Activated T-cell treated with anti-CD3 and anti-CD28 coated beads, Interleukin-2, amount 50 U/mL, for 4 hours (primary cell): ENCODE measurements at places on chromosomes 6 and 20. TPM values are rescaled to one million over a fixed set of nuclear protein-coding genes. Genes with fewer than 3 reads are reported as not detected.

Gene OPN5
- not detected for total RNA-seq

DNA sequence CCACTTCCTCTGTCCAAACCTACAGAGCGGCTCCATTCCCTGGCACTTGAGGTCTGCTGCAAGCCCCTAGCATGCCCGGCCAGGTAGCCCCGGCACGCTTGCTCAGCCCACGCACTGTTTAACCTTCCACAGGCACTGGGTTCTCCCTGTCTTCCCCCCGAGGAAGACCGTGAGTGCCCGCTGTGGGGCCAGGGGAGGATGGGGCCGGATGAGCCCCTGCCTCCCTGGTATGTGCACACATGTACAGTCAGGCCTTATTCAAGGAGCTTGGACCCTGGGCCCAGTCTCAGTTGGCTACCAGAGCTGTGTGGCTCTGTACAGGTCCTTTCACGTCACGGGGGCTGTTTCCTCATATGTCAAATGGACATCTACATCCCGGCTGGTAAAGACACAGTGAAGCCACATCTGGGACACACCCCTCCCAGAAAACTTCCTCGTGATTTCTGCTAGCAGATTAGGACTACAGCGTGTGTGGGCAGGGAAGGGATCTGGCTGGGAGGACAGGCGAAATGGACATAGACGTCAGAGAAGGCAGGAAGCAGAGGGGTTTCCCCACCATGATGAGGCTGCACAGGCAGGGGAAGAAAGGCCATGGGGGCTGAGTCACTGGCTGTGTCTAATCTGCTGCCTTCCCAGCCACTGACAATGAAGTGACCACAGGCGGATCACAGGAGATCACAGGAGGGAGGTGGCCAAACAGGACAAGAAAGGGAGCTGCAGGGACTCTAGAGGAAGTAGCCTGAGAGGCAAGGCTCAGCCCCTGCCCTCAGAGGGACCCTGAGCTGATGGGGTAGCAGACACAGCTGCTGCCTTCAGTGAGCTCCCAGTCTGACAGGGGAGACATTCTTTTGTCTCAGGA is 62.9 kb downstream of the MRPL14 start:
- no peak for DNase-seq

DNA sequence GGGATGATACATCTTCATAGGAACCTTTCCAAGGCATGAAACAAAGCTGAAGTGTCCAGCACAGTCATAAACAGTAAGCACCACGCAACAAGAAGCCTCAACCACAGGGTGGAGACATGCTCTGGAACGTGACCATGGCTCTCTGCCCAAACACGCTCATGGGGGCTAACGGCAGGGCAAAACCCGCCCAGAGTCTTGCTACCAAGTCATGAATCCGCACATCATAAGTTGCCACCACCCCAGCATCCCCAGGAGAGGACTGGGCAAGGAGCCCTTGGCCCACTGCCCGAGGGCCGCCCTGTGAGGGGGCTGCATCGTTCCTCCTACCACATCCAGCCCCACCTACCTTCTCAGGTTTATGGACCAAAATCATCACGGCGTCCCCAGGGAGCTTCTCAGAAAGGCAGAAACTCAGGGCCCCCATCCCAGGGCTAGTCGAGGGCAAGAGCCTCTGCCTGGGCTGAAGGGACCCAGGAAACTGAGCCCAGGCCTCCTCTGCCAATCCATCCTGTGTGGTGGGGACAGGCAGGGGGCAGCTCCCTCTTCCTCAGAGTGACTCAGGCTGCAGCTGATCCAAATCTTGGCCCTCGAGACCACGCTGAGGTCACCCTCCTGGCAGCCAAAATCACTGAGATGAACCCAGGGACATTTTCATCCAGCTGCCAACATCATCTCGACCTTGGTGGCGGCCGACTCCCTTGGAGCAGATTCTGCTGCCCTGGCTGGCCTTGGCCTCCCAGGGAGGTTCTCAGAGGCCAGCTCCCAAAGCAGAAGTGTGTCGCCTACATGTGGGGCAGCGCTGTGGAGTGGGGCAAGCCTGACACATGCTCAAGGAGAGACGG is 42.6 kb downstream of the BMP7 start:
- no peak for DNase-seq

DNA sequence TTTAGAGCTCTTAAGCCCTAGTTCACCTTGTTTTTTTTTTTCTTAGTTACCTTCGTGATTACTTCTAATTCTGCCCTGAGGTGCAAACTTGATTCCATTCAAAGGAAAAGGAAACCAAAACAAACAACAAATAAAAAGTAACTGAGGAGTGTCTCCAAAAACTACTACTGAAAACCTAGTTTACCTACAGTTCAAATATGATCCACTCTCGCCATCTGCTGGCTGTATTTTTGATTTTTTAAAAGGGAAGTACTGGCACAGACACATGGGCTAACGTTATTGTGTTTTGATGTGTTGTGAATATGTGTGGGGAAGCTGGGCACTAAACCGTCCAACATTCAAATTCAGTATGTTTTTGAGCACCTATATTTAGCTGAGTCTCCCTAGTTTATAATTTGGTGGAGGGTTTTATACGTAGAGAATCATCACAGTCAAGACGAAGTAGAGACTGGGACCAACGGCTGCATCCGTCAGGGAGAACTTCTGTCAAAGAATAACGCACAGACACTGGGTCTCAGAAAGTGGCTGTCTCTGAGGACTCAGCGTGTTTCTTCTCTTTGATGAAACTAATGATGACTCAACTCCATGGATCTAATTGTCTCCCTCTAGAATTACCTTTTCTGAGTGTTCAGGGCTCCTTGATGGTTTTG is 373.5 kb upstream of the BTBD3 start:
- DNase-seq: no peak
